SK-N-MC (cell line): ENCODE measurements at places on chromosomes 12 and 14.
A peak's percentile ranks its signal among the peaks of the same experiment; 100 is the strongest.

GRCh38 chr12:118714051-118714460 is 267.3 kb upstream of the SRRM4 start:
- DNase-seq = peak; percentile 30

- no peak for DNase-seq
Measured at GRCh38 chr12:56324206-56324605, 8.4 kb upstream of the CNPY2 start.

DNA sequence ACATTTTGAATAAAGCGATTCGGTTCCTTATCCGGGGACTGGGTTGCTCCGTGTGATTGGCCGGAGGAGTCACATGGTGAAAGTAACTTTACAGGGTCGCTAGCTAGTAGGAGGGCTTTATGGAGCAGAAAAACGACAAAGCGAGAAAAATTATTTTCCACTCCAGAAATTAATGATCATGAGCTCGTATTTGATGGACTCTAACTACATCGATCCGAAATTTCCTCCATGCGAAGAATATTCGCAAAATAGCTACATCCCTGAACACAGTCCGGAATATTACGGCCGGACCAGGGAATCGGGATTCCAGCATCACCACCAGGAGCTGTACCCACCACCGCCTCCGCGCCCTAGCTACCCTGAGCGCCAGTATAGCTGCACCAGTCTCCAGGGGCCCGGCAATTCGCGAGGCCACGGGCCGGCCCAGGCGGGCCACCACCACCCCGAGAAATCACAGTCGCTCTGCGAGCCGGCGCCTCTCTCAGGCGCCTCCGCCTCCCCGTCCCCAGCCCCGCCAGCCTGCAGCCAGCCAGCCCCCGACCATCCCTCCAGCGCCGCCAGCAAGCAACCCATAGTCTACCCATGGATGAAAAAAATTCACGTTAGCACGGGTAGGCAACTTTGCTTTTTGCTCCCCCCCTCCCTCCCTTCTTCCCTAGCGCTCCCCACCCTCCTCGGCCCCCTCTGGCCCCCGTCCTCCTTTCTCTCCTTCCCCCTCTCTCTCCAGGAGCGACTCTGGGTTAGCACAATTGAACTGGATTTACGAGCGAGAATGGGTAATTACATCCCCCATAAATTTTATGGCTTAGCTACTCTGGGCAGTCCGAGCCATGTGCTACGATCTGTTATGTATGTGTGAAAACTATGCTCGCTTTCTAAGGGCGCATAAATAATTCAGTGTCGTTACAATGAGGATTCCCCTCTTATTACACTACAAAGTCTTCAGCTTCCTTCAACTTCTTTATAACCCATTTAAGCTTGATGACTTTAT is at the start of gene HOXC4:
TSS of gene HOXC4 (plus strand) at position 85 of the 991 bp plus-strand sequence. CDS start at position 173, 88 bp downstream.
- no peak for DNase-seq

DNA sequence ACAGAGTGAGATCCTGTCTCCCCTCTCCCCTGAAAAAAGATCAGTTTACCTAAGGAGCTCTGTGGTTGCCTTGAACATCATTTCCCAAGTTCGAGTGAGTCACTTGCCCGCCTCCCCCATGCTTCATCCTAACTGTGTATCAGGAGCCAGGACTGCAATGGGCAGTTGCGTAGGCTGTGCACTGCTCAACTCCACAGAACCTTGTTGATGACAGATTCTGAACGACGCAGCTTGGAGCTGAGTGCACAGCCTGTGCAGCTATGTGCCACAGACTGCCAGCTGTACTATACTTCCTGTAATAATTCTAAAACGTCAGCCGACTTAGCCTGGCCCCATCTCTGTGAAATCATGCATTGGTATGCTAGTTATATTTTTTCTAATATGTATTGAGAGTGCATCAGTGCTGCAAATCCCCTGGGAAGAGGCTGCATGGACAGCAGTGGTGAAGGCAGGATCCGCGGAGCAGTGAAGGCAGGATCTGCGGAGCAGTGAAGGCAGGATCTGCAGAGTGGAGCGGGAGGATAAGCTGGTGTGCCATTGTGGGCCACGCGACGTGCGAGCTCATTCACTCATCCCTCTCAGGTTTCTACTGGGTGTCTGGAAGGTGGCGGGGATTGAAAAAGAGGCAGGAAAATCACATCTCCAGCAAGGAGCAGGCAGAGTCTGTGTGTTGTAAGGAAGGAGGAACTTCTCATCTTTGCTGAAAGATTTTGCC is 80.8 kb downstream of the GALNT9 start:
- DNase-seq = no peak

- DNase-seq = peak; percentile 34
Measured at GRCh38 chr12:116539905-116540482, 19.2 kb upstream of the MAP1LC3B2 start.

- DNase-seq = no peak
Measured at GRCh38 chr12:113474635-113475436, 3.2 kb upstream of the LHX5 start.

DNA sequence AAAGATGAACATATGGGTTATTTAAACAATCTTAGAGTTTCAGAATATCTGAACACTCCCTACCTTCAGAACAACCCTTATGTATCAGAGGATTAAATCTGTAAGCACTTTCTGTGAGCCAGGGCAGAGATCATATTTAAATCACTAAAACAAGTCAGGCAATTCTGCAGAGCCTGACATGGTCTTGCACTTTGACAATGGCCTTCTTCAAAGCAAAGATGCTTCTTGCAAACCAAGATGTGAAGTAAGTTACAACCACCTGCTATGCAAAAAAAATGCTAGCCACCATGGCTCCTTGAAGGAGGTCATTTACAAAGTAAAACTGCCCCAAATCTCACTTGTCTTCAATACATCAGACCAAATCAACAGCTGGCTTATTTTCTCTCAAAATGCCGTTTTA is 3.2 kb downstream of the PPP1CC start:
- DNase-seq = no peak

DNA sequence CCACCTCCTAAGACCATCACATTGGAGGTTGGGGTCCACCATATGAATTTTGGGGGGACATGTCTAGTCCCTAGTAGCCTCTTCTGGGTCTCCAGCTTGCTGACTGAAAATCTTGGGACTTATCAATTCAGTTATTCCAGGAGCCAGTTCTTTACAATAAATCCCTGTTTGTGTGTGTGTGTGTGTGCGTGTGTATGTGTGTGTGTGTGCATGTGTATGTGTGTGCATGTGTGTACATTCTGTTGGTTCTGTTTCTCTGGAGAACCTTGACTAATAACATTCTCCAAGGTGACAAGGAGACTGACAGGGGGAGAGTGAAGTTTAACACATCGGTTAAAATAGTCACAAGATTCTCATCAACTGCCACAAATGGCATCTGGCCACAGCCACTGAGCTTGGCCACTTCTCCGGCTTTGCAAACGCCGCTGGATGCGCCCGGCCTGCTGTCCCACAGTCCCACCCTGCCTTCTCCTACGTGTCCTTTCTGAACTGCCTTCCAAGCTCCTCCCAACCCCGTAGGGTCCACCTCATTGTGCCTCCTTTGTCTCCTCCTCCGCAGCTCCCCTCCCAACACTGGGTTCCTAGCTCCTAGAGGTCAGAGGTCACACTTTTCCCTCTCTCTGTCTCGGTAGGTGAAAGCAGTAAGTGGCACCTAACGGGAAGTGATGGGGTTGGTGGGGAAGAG is 88.1 kb upstream of the DIO3 start:
- DNase-seq = no peak

DNA sequence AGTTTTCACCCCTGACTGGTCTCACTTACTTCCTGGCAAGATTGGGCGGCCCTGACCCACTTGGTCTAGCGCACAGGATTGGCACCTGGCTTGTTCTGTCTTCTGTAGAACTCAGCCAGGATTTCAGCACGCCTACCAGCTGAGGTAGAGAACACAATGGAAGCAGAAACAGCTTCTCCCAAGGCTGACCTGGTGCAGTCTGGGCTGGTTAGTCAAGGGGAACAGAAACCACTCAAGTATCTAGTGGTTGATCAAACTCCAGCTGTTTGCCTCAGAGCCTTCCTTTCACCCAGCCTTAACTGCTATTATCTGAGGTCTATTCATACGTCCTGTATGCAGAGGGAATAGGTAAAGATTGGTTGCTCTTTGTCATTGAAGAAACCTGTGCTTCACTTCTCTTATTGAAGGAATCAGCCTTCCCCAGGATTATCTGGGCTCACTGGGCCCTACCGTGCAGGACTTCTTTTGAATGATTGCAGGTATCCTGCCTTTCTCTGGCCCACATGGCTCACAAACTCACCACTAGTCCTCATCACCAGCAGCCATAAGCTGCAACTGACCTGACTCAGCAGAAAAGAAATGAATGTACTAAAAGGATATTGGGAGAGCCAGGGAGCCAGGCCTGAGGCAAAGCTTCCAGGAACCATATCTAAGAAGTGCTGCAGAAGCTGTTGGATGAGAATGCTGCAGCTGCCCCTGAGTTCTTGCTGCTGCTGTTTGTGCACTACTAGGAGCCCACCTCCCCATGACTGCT is 2.5 kb upstream of the PLEKHD1 start:
- DNase-seq = no peak

DNA sequence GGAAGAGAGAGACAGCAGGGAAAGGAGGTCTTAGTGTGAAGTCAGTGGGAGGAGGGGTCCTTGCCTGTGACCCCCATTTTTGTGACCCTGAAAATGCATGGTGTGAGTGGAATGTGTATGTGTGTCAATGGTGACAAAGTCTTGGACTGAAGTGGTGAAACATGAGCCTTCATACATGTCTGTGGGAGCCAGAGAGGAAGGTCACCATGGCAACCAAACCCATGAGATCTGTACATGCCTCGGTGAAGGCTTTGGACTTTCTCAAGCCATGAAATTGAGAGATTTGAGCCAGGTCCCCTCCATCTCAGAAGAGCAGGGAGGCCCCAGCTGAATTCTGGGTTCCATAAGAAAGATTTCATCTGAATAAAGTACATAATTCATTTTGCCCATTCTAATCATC is 108.7 kb downstream of the TTC8 start:
- no peak for DNase-seq

DNA sequence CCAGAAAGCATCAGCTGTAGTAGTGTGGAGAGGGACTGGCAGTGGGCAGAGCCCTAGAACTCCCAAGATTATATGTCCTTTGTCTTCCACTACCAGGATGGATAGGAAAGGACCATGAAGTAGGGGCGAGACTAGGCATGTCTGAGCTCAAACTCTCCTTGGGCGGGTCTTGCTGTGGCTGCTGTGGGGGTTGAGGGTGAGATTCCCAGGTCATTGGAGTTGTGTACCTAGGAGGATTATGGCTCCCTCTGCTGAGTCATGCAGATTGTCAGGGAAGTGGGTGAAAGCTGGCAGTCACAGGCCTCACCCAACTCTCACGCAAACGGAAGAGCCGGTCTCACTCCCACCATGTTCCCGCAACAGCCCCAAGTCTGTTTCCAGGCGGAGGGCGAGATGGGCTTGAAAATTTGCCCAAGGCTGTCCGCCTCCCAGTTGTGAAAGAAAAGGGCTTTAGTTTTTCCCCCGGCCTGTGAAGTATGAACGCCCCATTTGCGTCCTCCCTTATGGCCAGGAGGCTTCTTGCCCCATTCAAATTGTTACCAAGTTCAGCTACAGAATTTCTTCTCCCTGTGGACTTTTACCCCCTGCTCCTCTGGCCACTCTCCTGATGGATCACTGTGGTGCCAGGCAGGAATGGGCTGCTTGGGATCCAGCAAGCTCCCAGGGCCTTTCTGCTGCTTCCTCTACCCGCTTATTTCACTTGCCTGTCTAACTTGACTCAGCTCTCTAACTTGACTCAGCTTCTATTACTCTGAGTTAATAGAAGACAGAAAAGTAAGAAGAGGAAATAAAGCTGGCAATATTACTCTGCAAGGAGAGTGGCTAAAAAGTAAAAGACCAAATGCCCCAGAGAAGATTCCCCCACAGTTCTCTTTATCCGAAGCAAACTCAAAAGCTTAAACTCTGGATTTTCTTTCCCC is 159.3 kb downstream of the SLC2A13 start:
- no peak for DNase-seq

DNA sequence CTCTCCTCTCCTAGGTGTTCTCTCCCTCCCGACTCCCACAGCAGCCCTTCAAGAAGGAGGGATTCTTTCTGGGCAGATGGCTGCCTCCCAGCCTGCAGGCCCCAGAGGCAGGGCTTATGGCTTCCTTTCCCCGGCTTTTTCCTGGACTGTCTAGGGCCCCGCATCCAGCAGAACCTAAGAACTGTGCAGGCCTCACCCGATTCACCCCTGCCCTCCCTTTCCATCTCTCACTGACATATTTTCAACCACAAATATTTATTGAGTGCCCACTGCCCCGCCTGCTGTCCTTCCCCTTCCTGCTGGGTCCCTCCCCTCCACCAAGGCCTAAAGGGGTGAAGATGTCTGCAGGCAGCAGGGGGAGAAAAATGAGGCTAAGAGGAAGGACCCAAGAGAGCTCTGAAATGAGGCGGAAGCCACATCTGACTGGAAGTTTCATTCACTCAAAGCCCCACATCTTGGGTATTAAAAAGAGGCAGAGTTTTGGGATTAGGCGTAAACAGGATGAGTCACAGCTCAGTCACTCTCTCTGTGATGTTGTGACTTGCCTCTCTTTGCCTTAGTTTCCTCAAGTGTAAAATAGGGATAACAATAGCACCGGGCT is 2.9 kb downstream of the SCNN1A start:
- DNase-seq = no peak

DNA sequence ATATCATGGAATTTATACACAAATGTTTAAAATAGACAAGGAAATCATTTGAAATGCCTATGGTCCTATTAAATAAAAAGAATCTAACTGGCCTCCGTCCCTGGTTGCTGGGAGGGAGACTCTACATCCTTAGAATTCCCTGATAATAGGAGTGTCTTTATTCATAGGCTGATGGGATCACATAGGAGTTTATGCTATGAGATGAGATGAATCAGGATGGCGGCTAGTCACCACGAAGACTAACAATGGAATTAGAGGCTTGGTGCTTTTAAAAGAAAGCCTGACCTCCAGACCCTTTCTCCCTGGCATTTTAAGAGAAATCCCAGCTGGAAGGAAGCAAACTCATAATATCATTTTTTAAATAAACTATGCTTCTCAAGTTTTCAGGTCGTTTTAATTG is 69.7 kb downstream of the SEC23A start:
- DNase-seq = no peak

- DNase-seq = no peak
Measured at GRCh38 chr12:63415357-63415756, 252.9 kb downstream of the DPY19L2 start.

GRCh38 chr12:88325816-88326189 is 183.7 kb downstream of the TMTC3 start:
- no peak for DNase-seq

GRCh38 chr12:20624718-20625117 is 70.4 kb upstream of the SLCO1C1 start:
- DNase-seq = no peak

DNA sequence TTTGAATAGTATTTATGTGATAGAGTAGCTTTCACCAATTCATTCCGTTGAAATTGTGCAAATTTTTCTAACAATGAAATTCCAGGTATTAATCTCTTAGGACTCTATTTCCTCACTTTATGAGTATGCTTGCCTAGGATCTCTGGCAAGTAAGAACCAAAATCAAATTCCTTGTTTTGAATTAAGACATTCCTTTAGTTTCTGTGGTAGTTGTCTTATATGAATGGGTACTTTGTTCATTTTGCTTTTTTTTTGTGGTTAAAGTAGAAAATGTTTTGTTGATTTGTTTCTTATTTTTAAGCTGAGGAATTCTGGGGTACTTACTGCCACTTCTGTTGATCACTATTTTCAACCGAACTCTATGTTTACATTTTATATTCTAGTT is 59.8 kb downstream of the KITLG start:
- no peak for DNase-seq

GRCh38 chr12:106461730-106462129 is 104.2 kb downstream of the POLR3B start:
- DNase-seq = no peak
